Thyroid gland (tissue), 4 donors: ENCODE measurements at places on chromosomes 1 and 21. TPM values are rescaled to one million over a fixed set of nuclear protein-coding genes. Genes with fewer than 3 reads are reported as not detected.

DNA sequence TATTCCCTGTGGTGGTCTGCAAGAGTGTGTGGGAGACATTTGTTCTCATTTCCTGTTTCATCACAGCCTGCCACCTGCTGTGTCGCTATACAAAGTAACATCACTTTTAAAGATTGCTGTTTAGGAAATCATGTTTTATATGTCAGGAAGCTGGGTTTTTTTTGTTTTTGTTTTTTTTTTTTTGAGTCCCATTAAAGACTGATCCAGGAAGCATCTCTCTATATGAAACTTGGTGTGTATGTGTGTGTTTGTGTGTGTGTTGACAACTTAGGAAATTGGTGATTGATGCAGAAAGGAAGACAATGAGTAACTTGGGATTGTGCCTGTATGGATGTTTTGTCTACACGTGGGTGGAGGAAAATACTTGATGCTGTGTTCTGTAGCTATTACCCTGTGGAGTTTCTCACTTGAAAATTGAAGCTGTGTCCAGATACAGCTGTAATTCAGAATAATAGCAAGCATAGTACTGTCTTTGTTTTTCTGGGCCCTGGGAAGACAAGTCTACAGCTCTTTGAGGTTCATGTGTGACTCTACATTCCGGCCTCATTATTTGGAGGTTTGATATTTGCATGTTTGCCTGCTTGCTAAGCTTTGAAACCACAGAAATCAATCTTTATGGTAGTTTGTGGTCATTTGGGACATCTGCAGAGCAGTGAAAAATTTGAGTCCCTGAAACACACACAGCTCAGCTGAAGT lies 47.9 kb downstream of the LAMC1 start:
- DNase-seq, result no peak

GRCh38 chr1:234229581-234230387 lies 143.5 kb upstream of the COA6 start:
- no peak for DNase-seq

DNA sequence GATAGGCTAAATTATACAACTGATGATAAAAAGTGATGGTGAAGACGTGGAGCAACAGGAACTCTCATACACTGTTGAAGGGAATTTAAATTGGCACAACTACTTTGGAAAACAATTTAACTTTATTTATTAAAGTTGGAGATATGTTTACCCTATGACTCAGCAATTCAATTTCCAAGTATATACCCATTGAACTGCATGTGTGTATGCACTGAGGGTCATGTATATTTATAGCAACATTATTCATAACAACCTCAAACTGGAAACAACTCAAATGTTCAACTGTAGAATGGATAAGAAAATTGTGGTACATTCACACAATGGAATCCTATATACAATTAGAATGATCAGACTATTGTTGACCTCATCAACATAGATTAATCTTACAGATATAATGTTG lies 16.5 kb upstream of the BCAS2 start:
- DNase-seq, result no peak

The ADGRL2 gene
- 167 TPM for total RNA-seq

The TLCD4 gene
- 21.6 TPM for total RNA-seq

DNA sequence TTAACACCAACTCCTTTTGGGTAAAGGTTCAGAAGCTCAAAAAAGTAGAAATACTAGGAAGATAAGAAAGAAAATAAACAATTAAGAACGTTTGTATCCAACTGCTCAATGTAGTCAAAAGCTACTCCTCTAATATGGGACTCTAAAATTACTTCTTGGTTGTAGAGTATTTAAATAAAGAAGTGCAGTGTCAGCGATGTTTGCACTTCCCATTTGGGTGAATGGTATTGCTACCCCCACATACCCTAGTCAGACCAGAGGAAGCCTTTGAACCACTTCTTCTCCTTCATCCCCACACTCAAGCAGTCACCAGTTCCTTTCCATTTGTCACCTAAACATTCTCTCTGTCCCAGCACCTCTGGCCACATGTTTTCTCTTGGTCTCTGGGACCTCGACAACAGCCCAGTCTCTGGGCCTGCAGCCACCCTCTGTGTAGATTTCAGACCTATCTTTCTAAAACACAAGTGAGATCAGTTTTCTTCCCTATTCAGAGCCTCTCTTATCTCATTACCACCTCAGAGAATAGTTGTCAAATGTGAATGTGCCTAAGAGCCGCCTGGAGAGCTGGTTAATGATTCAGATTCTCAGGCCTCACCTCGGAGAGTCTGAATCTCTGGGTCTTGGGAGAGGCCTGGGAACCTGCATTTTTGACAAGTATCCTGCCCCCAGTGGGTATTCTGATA lies 109.8 kb downstream of the OMA1 start:
- no peak for DNase-seq
